Right renal cortex interstitium (tissue), 3 donors: ENCODE measurements at places on chromosomes 5 and 9. TPM values are rescaled to one million over a fixed set of nuclear protein-coding genes. Genes with fewer than 3 reads are reported as not detected.

- no peak for DNase-seq
Measured at GRCh38 chr5:31131381-31131891, 62.0 kb upstream of the CDH6 start.

IGFBPL1 gene
- 1.9 TPM for polyA plus RNA-seq

GRCh38 chr9:3181049-3181953, 337.4 kb upstream of the PUM3 start:
- DNase-seq: peak; percentile 25

PRSS3 gene
- 1.5 TPM for polyA plus RNA-seq

DNA sequence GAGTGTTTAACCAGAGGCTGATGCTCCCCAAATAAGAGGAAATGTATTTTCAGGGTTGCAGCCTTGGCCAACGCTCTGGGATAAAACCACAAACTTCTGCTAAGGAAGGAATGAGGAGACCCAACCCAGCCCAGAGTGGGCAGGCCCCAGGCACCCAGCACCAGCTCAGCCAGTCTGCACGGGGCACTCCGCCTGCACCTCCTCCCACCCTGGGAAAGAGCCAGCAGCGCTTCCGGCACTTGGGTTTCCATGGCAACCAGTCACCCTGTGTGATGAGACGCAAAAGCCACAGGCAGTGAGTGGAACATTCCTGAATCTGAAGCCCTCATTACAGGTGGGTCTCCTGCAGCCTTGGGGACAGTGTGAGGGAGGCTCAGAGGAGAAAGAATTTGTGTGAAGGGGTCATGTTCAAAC, 85.2 kb upstream of the ZBTB43 start:
- DNase-seq: peak; percentile 84

DNA sequence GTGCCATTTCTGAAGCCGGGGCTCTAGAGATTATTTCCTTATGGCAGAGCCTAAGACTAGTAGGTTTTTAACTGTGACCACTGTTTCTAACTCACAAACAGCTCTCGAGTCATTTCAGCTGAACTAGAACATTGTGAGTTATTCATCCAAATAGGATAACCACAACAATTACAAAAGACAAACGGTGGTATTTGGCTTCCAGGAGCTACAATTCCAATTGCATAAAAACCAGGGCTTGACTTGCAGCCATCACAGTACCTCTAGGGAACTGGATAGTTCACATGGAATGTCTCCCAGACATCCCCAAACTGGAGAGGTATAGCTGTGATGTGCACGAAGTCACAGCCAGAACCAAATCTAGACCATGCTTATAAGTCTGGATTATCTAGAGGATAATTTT, 224.8 kb downstream of the FAM114A2 start:
- no peak for DNase-seq

- DNase-seq: no peak
Measured at GRCh38 chr9:125889476-125890419, 142.6 kb downstream of the PBX3 start.

GRCh38 chr9:103078581-103078980, 83.4 kb downstream of the CYLC2 start:
- DNase-seq: no peak

DNA sequence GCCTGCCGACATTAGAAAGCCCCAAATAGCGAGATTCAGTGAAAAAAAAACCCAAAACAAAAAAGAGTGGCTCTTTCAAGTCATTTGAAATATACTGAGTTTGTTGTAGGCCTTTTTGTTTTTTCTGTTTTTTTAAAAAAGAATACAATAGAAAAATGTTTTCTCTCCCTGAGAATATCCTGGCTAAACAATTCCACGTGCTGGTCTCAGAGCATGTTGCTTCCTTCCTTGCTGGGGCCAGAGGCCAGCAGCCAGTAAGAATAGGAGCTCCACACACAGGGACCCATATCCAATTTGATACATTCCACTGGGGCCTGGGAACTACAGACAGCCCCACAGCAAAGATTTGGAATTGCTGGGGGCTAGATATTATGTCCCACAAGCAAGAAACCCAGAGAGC, 191.4 kb downstream of the HSPA4 start:
- no peak for DNase-seq

DNA sequence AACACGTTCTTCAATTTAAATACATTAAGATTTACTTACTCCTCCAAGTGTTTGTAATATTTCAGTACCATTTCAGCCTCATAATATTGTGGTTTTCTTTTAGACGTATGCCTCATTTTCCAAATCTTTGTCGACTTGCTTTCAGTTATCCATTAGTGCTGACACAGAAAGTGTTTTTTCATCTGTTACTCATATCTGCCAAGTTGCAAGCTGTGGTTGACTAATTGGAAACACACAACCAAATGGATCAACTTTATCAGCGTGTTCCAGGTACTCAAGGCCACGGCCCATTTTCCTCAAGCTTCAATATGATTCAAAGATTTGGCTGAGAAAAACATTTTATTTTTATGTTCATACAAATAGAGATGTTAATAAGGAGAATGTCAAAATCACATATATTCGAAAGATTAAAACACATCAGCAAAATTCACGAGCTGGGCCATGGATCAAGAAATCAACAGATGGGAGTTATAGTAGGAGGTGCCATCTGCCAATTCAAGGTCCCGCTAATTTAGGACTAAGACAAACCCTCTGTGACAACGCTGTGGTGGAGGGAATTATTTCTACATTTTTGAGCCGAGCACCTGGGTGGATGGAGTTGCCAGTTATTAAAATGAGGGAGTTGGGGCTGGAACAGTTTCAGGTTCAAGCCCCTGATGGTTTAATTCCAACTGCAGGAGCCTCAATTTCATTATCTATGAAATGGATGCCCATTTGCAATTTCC, 27.2 kb upstream of the CCNJL start:
- no peak for DNase-seq

ECM2 gene
- 16.1 TPM for polyA plus RNA-seq

ABL1 gene
- 75.8 TPM for polyA plus RNA-seq

ZBTB6 gene
- polyA plus RNA-seq: 14.3 TPM

TRPM3 gene
- polyA plus RNA-seq: 16.3 TPM

DNA sequence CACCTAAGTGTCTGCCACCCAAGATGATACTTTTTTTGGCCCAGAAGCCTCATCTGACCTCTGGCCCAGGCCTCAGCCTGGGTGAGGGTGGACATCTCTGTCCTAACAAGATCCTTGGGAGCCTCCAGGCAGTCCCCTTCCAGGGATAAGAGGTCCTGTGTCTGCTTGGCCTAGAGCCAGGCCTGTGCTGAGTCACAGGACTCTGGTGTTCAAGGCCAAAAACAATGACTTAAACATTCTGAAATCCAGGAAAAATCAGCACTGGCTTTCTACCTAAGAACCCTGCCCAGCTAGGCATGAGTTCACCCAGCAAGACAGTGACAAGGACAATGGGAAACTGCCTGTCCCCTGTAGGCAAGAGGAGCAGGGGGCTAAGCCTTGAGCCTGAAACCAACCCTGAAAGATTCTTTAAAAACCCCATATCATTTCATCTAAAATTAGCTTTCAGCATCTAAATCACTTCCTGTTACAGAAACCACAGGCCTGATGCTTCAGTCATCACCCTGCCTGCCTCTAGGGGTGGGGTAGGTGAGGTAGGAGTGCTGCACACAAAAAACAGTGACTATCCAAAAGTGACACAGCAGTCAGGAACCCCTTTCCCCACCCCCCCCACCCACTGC, 29.9 kb downstream of the CSF2 start:
- DNase-seq: no peak

DNA sequence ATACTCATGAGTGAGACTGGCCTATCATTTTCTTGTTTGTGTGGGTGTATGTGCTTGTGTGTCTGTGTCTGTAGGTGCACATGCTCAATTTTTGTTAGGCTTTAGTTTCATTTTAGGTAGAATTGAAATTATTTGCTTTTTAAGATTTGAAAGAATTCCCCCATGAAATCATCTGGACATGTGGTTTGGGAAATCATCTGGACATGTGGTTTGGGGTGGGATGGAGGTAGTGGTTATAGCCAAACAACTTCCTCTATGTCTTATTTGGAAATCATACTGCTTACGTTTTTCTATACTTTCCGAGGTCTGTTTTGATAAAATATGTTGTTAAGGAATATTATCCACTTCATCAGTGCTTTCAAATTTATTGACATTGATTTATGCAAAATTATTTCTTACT, 485.4 kb upstream of the CLINT1 start:
- DNase-seq: no peak

GRCh38 chr9:88954066-88954465, 37.2 kb upstream of the S1PR3 start:
- no peak for DNase-seq

GRCh38 chr9:31585158-31585557, 799.3 kb upstream of the ACO1 start:
- DNase-seq: no peak

GRCh38 chr9:137048655-137049543, 2.9 kb upstream of the NPDC1 start:
- no peak for DNase-seq

- DNase-seq: no peak
Measured at GRCh38 chr9:99867536-99867935, 38.9 kb upstream of the STX17 start.

ZDHHC11B gene
- polyA plus RNA-seq: 4.4 TPM

- DNase-seq: no peak
Measured at GRCh38 chr5:530001-530955, 6.0 kb upstream of the SLC9A3 start.

CENPK gene
- polyA plus RNA-seq: 32.6 TPM

DNA sequence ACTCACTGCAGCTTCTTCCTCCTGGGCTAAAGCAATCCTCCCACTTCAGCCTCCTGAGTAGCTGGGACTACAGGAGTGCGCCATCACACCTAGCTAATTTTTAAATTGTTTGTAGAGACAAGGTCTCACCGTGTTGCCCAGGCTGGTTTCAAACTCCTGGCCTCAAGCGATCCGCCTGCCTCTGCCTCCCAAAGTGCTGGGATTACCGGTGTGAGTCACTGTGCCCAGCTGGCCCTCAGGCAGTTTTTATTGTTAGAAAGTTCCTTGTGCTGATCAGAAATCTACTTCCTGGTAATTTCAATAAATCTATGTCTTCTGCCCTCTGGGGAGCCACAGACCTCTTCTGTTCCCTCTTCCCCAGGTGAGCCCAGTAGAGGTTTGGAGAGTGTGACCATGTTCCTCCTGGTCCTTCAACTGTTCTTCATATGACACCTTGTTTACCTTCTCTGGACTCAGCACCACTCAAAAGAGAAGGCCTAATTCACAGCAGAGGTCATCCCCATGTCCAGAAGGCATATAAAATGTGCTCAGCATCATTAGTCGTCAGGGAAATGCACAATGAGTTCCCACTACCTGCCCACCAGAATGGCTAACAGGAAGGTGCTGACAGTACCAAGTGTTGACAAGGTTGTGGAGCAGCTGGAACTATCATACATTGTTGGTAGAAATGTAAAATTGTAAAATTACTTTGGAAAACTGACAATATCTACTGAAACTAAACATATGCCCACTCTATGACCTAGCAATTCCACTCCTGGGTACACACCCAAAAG, 10.4 kb downstream of the TMOD1 start:
- DNase-seq: no peak

- peak; percentile 29 for DNase-seq
Measured at GRCh38 chr5:162068412-162068811, 839 bp downstream of the GABRG2 start.

NR4A3 gene
- 0.46 TPM for polyA plus RNA-seq

- no peak for DNase-seq
Measured at GRCh38 chr5:167819406-167819805, 472.0 kb upstream of the WWC1 start.

- no peak for DNase-seq
Measured at GRCh38 chr5:1277331-1277730, 17.5 kb downstream of the TERT start.

DNA sequence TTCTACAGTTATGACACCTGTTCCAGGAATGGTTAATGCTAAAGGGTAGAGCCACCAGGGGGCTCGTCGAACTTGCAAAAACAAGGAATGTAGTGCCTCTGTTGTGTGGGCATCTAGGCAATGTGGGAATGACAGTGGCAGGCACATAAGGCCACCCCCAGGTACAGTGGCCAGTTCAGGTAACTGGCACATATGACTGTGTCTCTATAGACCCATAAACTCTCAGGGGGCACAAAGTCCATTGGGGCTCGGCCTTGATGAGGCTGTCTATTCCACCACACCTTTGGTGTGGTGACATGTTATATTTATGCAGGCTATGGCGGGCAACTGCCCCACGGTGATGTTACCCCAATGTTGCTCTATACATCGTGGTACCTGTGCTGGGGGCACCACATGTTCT, 59.6 kb upstream of the FAM120A start:
- no peak for DNase-seq

LVRN gene
- 0.58 TPM for polyA plus RNA-seq

GRCh38 chr9:20788526-20789451, 104.7 kb downstream of the FOCAD start:
- no peak for DNase-seq

DNA sequence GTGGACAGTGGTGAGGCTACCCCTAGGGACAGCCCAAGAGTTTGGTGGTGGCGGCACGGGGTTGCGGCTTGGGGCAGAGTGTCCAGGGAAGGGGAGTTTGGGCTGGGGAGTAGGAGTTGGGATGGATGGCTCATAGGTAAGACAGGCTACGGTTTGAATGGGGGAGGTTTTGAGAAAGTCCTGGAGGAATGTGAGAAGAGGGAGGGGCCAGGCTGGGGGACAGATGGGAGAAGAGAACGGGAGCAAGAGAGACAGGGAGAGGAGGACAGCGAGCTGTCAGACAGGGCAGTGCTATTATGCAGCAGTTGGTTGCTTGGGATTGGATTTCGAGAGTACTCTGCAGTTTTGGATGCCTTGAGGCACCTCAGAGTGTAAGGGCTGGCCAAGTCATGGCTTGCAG, 24.5 kb downstream of the PSD2 start:
- no peak for DNase-seq

DNA sequence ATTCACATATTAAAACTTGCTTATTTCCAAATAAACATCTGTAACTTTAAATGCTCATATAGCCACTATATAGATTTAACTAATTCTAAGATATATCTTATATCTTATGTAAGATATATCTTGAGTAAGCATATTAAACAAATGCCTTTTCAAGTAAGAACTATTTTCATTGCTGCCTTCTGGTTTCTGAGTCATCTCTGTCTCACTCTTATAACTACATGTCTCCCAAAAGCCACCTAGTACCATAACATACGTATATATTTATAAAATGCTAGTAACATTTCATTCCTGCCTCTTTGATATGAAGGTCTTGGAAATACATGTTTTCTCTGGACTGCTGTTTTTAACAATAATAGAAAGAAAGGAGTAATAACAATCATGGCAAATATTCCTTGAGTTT, 429.5 kb downstream of the DTWD2 start:
- no peak for DNase-seq

- DNase-seq: no peak
Measured at GRCh38 chr5:35988529-35988928, 2.7 kb downstream of the UGT3A1 start.

GRCh38 chr9:80796632-80797031, 892.7 kb downstream of the TLE1 start:
- no peak for DNase-seq

GRCh38 chr5:146221234-146221633, 17.8 kb downstream of the RBM27 start:
- DNase-seq: no peak

GRCh38 chr5:78793907-78794662, 145.5 kb upstream of the LHFPL2 start:
- DNase-seq: no peak

DNA sequence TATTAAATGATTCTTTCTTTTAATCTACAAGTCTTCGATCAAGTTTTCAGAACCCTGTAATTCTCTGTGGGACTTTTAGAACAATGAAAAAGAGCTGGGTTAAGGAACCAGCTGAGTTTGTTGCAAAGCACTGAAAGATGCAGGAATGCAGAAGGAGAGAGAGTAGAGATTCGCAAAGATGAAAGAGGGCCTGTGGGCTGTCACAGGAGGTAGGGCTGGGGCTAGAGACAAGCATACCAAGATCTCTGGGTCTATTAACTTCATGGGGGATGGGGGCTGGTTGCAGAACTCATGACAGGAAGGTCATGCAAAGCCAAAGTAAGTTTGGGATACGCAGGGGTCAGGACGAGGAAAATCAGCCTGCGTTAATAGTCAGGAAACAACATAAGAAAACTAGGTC, 81.8 kb downstream of the LURAP1L start:
- DNase-seq: no peak
